ENCODE measurements at places on chromosomes 5 and 9.
A peak's percentile ranks its signal among the peaks of the same experiment; 100 is the strongest.

GRCh38 chr5:35754481-35754880, 102.2 kb upstream of the IL7R start:
- DNase-seq: no peak

DNA sequence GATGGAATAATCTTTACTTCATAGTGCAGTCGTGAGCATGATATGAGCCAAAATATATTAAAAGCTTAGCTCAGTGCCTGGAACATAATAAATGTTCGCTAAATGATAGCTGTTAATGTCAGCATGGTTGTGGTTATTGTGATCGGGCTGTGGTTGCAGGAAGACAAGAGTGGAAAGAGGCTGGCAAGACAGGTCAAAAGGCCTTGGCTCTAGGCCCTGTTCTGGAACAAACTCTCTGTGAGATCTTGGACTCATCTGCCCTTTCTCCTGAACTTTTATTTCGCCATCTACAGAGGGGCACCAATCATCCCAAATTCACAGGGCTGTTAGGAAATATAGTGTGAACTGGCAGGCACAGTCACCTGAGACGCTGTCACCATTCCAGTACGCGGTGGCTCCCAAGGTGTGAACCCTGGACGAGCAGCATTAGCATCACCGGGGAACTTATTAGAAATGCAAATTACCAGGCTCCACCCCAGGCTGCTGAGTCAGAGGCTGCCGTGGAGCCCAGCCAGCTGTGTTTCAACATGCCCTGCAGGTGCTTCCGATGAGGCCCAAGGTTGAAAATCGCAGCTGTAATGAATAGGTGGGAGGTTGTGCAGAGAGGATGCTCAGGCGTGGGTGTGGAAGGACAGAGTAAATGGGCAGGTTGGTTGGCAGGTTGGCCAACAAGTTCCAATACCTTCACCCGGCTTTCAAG, 50.2 kb upstream of the SAP30L start:
- DNase-seq: no peak

GRCh38 chr9:109498195-109499092, at the start of gene PTPN3:
PTPN3 (minus strand) TSS chr9:109498307; CDS start chr9:109463434, 34,873 bp downstream.
- DNase-seq: no peak

GRCh38 chr5:40790947-40791593, 7.1 kb downstream of the PRKAA1 start:
- no peak for DNase-seq

DNA sequence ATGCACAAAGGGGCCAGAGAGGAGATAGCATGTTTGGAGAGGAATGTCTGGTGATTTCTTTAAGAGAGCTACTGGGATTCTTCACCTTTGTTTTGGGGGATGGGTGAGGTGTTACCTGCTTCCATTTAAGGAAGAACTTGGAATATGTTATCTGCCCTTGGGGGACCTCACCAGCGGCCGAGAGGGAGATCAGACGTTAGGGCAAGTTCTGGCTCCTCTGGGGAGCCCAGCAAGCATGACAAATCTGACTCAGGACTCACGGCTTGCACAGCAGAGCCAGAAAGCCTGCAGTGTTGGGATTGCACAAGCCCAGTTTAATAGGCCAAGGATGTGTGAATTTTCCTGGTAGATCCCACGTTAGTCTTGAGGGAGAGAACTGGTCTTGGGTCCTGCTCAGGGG, 40.3 kb downstream of the SLC28A3 start:
- DNase-seq: no peak

DNA sequence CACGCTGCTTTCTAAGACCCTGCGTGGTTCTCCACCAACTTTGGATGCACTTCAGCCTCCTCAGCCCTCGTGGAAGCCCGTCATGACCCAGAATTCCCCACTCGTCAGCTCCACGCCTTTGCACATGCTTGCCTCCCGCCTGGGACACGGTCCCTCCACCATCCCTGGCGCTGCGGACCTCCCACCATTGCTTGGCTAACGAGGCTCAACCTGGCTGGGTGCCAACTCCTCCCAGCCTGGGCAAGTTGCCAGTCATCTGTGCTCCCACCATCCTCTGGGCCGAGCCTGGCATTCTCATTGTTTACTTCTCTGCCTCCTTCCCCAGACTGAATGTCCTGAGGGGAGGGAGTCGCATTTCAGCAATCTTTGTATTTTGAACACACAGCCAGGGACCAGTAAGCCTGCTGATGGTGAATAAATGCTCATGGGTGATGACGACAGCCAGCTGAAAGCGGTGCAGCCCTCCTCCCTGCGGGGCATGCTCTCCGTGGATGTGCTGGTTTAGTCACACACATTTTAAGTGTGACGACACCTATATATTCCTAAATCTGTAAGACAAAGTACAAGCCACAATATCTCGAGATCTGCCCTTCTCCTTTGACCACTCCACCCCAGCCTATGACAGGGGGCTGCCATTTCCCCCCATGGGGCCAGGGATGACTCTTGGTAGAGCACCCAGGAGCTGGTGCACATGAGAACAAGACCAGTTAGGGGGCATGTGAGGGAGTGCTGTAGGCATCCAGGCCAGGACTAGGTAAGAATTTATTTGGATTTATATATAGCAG, 37.6 kb downstream of the ANKRD33B start:
- DNase-seq: no peak

DNA sequence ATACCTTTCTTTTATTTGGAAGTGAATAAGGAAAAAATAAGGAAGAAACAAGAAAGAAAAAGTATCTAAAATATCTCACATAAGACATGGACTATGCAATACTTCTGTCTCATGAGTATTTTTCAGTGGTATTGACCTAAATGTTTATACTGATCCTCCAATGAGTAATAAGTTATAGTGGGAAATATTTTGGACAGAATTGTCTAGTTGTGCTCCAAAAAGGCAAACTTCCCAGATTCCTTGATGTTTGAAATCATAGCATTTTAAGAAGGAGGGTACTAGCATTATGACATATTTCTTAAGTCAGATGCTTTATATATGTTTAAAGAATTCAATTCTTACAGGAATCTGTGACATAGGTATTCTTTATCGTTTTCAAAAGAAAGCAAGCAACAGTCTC, 34.5 kb upstream of the BASP1 start:
- no peak for DNase-seq

GRCh38 chr5:41542183-41542582, 31.8 kb upstream of the PLCXD3 start:
- DNase-seq: no peak

DNA sequence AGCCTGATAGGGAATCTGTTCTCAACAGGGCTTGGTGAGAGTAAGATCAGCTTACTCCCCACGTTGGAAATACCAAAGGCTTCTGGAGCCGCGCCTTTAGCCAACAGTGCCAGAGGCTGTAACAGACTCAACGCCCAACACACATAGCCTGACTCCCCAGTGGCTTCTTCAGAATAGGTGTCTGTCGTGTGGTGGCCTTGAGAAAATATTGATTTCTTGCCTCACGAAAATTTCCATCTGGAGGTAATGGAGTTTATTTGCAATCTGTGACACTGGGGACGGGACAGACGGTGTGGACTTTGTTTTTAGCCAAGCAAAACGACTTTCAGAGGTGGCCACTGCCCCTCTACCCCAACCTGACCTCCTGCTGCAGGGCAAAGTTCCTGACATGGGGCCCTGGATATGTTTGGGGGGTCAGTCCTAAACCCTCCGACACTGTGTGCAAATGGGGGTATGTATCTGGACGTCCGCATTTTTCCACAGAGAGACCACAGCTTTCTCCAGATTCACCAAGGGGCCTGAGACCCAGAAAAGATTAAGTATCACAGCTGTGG, 189.3 kb downstream of the CDK5RAP2 start:
- DNase-seq: no peak

- no peak for DNase-seq
Observed at GRCh38 chr5:469752-470483, 26.9 kb downstream of the EXOC3 start.

DNA sequence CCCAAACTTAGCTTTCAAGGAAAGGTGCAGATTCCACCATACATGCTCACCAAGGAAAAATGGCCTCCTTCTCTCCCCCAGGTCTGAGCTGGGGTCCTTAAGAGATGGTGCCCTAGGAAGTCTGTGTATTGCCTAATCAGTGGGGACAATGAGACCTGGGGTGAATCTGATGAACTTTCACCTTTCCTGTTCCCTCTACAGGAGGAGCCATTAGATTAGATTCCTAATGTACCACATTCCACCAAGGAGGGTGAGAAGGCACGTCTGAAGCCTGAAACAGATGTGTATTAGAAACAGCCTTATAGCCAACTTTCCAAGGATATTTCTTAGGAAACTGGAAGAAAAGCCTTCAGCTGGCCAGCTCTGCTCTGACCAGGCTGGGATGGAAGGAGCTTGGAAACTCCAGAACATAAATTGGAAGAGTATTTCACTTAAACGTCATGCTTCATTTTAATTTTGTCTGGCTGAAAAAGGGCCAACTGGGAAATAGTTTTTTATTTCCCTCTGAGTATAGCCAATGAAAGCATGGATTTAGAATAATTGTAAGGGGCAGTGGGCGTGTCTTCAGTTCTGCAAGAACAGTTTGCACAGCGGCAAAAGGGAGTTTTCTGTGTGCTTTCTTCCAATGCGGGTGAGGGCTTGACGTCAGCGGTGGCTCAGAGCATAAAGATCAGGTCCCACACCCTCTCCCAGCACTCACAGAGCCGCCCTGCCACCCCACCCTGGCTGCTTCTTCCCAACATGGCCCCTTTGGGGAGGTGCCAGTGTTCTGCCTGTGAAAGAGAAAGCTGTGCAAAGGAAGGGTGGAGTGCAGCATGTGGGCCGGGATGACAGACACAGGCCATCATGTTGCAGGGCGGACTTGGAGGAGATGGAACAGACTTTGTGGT, 210.9 kb downstream of the ESM1 start:
- no peak for DNase-seq

- DNase-seq: no peak
Observed at GRCh38 chr5:149495673-149496072, 55.6 kb downstream of the CSNK1A1 start.

DNA sequence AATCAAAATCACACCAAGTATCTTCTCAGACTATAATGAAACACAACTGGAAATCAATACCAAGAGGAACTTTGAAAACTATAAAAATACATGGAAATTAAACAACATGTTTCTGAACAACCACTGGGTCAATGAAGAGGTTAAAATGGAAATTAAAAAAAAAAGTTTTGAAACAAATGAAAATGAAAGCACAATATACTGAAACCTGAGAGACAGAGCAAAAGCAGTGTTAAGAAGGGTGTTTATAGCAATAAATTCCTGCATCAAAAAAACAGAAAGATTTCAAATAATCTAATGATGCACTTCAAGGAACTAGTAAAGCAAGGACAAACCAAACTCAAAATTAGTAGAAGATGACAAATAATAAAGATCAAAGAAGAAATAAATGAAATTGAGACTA, 92.0 kb downstream of the TMEM232 start:
- no peak for DNase-seq

DNA sequence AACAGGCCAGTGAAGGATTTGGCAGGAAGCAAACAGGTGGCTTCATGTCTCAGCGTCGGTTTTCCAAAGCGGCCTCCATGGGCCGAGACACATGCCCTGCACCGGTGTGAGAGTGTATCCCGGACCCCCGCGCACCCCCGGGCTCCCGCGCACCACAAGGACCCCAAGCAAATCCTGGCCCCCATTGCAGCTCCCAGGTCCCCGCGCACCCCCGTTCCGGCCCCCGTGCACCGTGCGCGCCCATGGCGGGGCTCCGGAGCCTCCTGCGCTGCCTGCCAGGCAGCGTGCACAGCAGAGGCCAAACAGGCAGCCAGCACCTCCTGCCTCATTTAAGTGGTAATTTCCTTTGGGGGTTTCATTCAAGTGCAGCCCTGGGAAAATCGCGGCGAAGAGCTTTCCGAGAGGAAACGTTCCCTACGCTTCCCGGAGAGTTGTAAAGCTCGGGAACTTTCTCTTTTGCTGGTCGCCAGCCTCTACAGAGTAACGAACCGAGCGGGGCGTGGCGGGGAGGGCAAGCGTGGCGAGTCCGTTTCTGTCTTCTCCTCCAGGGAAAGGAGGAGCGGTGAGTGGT, 145.5 kb upstream of the SLC24A2 start:
- no peak for DNase-seq

DNA sequence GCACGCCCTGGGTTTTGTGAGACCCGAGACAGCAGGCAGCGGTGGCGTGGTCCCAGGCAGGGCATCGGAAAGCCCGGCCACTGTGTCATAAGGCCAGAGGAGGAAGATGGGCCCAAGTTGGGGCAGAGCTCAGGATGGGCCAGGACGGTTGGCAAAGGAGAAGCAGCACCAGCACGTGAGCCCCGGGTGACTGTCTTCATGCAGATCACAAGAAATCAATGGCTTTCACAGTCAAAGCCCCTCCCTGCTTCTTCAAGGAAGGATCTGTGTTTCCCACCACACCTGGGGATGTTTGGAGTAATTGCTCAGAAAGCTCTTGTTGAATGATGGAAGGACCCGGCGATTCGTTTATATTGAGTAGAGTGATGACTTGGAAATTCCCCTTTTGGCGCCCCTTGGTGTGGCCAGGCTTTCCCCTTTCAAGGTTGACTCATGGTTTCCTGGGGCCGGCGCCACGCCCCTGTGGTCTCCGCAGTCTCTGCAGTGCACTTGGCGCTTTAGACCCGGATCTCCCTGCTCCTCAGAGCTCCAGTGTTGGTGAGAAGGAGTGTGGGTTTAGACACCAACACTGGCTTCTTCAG, 52.1 kb downstream of the IL31RA start:
- DNase-seq: peak; percentile 27

DNA sequence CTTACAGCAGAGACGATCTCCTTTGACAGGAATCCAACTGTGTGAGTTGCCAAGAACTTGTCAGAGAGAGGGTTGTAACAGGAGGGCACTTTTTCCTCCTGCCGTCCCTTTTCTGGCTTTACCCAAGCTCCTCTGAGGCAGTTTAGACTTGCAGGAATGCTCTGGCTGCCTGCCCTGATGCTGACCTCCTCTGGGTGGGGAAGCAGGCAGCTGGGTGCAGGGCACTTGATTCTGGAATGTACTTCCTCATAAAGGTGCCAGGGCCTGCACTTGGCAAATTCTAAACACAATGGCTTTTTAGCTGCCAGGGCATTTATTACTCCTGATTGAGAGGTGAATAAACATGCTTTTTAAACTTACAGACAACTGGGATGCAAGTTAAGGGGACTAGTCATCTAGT, 190.4 kb downstream of the EPB41L4A start:
- DNase-seq: no peak

GRCh38 chr9:82116556-82116955, 128.0 kb downstream of the SPATA31D1 start:
- no peak for DNase-seq

DNA sequence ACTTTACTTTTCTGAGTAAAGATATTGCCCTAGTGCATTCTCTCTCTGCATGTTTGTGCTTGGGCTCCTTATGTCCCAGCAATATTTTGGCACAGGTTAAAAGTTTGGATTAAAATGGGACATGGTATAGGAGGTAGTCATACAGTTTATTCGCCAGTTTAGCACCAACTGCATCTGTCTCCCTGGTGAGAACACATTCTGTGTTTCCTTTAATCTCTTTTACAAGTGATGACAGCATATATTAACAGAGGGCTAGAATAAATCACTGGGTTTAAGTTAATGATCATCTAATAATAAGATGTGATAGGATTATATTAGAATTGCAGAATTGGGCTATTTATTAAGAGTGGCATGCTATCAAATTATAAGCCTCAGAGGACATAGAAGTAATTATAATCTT, 550.1 kb downstream of the LRRC70 start:
- no peak for DNase-seq

GRCh38 chr5:149277801-149278200, 6.1 kb downstream of the AFAP1L1 start:
- no peak for DNase-seq

All from stimulated activated CD8-positive, alpha-beta memory T cell treated with anti-CD3 and anti-CD28 coated beads, Interleukin-4, amount 100 ng/mL, for 4 hours (primary cell).